GM18507 (cell line): ENCODE measurements at places on chromosomes 6 and 20.

GRCh38 chr6:36929152-36929551 lies 25.4 kb upstream of the PI16 start:
- DNase-seq, result no peak

DNA sequence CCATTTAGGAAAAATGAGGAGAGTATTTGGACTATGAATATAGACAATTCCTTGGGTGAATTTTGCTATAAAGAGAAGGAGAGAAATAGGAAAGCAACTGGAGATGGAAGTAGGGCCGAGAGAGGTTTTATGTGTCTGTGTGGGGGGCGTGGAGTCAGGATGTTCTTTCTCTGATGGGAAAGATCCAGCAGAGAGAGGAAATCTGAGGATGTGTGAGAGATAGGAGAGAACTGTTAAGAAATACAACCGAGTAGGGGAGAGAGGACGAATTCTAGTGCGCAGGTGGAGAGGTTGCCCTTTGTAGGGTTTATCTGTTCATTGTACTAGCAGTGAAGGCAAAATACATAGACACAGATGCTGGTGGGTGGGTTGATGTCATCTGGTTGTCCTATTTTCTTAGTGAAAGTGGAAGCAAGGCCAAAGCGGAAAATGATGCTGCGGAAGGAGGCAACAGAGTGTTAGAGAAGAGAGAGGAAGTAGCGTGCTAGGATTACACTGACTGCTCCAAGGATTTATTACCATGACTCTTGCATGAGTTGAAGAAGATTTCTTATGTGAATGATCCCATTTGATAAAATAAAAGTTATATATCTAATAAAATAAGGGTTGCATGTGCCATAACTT lies 57.7 kb downstream of the CLVS2 start:
- DNase-seq, result no peak

DNA sequence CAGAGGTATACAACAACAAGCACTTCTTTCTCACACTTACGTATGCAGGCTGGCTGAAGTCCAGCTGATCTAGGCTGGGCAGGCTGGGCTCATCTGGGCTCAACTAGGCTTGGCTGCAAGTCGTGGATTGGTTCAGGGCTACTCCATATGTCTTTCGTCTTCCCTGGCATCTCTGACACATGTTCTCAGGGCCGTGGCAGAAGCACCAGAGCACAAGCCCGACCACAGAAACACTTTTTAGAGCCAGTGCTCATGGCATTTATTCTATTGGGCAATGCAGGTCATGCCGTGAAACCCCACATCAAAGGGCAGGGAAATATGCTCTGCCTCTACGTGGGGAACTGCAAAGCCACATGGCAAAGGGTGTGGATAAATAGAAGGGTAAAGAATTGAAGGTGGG lies 93.8 kb downstream of the RIN2 start:
- DNase-seq, result no peak

- no peak for DNase-seq
These were observed 94.7 kb downstream of the ADTRP start for GRCh38 chr6:11683871-11684270.

DNA sequence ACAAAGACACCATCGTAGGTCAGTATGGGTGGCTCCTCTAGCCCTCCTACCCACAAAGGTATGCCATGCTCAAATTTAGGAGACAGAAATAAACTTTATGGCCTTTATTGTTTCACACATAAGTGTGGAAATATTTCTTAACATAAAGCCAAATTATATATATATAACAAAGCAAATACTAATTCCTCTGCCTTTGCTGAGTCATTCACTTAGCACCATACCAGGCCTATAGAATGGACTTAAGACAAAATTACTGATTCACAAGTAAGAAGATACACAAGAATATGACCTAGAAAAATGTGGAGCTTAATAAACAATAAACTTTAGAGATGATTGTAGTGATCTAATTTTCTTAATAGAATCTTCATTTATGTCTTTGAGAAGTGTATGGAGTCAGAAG lies 5.2 kb downstream of the FRK start:
- DNase-seq, result no peak

DNA sequence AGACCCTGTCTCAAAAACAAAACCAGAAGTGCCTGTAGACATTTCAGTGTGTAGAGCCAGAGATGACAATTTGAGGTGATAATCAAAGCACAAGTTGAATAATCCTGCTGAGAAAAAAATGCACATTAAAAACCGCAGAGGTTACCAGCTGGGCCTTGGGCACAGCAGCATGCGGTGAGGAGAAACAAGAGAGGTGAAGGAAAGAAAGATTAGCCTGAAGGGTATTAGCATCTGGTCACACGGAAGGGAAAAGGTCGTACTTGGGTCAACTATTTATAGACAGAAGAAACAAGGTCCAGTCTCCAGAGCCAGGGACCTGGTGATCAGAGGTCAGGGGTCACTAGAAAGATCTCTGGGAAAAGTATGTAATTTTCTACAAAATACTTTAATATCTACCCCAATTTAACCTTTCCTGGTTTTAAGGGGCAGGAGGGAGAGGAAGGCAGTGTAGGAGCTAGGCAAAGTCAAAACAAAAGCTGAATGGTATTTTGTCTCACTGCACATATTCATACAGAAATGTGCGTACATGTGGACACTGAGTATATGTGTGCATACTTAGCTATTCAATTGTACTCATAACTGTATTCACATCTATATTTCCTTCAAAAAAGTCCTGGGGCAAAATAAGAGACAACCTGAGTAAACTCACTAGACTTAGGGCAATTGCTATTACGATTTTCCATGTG lies 10.1 kb downstream of the MAP7 start:
- DNase-seq, result no peak

DNA sequence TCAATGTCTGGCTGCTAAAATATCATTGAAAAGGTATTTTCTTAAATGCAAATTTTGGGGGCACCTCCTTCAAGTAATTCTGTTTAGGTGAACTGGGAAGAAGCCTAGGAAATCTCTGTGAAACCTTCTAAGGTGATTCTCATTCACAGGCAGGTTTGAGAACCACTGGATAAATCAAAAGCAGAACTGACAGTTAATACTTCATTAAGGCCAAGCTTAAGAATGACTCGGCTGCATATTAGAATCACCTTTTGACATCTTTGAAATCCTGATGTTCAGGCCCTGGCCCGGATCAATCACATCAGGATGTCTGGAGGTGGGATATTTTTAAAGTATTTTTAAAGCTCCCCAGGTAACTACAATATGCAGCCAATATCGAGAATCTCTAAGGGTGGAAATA lies 50.6 kb downstream of the FKBP1C start:
- DNase-seq, result no peak

DNA sequence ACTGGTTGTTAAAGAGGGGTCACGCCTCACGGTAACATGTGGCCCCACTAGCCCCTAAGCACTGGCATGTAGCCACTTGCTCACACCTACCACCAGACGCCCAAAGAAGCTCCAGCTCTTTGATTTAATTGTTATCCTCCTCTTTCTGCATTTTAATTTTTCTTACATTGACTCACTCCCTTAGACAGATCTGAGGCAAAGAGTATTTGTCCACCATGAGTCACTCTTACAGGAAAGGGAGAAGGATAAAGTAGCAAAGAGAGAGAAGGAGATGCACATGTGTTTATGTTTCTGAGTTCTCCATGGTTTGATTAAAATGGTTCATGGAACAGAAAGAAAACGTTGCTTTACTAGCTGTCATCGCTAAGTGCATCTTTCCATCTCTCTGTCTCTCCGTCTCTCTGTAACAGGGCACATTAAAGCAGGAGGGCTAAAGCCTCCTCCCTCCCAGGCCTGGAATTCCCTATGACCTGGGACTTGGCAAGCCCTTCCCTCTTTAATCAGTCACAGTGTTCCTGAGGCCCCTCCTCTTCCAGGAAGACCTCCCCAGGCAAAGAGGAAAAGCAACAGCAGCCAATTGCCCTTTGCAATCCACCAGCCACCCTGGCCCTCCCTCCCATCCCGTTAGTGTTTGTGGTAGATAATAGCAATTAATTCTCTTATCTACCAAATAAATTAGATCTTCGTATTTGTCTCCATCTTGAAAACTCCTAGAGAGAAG lies 112.8 kb upstream of the TSHZ2 start:
- DNase-seq, result no peak

DNA sequence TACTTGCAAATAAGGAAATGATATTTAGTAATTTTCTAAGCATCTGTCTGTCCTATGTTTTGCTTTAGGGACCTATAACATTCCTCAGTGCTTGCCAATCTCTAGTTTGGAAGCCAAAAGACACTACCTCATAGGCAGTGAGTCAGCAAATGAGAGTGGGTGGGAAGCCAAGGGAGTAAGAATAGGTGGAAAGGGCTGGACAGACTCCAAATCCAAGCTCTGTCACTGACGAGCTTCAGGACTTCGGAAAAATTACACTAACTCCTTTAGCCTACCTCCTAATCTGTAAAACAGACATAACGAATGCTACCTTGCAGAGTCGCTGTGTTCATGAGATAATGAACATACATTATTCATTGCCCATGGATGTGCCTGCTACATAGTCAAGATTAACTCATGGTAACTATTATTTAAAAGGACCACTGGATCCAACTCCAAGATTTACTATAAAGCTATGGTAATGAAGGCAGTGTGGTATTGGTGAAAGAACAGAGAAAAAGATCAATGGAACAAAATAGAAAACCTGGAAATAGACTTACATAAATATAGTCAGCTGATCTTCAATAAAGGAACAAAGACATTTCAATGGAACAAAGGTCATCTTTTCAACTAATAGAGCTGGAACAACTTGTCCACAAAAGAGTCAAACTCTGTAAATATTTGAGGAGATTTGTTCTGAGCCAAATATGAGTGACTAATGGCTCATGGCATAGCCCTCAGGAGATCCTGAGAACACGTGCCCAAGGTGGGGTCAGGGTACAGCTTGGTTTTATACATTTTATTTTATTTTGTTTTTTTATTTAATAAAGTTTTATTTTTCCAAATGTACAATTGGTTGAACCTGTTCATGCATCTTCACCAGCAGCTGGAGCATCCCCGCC lies 64.1 kb downstream of the FAM50B start:
- no peak for DNase-seq

- DNase-seq, result no peak
These were observed 28.8 kb upstream of the TCFL5 start for GRCh38 chr20:62890444-62890843.

GRCh38 chr6:22357724-22358189 lies 60.9 kb upstream of the PRL start:
- no peak for DNase-seq

DNA sequence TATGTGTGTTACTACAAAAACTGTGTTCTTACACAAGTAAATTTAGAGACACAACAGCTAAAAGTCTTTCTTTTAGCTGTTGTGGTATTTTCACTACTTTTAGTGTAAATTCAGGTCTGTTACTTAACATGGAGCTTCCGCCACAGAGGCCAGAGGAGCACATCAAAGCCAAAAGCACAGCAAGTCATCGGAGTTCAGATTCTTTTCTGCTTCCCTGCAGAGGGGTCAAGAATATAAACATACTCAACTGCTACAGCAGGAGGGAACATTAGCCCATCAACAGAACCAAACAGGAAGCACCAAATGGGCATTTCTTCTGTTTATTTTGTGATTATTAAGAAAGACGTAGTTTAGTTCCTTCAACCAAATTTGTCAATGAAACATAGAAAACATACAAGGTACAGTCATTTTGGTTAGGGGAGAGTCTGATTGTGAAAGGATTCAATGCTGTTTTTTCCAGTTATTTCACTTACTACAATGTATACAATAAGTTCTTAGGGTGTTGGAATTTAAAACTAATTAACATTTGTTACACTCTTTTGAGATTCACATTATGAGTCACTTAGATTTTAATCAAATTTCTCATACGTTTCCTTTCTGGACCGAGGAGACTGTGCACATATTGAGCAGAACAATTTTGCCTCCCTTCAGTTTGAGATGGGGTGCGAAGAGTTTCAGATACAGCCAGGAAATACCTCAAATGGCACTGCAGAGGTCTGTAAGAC lies 42.8 kb upstream of the DSE start:
- DNase-seq, result no peak

GRCh38 chr20:8946036-8946940 lies 122.6 kb upstream of the PLCB4 start:
- DNase-seq, result no peak

DNA sequence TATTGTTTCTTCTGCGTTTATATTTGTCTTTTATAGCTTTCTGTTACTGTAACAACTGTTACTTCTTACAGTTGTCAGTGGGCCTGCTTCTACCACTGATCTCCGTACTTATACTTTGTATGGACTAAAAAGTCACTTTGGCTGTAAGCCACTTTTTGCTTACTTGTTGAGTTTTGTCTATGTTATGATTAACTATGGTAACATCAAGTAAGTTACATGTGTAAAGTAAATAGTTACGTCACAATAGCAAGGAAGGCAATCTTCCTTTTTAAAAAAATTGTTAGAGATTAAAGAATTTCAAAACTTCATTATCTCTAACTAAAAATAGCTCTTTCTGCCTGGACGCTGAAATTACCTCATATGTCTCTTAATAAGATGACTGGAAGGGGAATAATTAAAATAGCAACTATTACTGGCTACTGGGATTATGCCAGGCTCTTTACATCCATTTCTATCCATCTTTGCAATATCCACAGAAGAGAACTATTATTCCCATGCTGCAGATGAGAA lies 10.9 kb downstream of the TFB1M start:
- no peak for DNase-seq

- DNase-seq, result no peak
These were observed 331.8 kb downstream of the CDKAL1 start for GRCh38 chr6:20866036-20866435.

GRCh38 chr6:74534465-74535211 lies 671.2 kb downstream of the COL12A1 start:
- DNase-seq, result no peak

DNA sequence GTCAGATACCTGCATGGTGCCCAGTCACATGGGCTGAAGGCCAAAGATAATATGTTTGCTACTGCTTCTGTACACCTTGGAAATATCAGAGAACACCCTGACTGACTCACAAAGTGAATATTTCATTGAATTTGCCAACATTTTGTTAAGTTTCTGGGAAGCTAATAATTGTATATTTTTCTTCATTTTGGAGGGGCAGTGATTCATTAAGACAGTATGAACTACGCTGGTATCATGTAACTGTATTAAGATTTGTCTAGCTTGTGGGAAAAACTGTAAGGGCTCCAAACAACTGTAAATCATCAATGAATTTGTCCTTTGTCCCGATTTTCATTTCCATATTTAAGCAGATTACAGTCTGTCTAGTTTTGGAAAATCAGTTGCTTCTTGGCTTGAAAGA lies 102.3 kb upstream of the CCN2 start:
- no peak for DNase-seq

- no peak for DNase-seq
These were observed 92.3 kb downstream of the EDN3 start for GRCh38 chr20:59392736-59393135.

GRCh38 chr20:750801-751200 lies 17.5 kb downstream of the SLC52A3 start:
- no peak for DNase-seq

- DNase-seq, result no peak
These were observed 131.6 kb downstream of the UTRN start for GRCh38 chr6:144416773-144417172.
